Pancreas (tissue), 10 donors: ENCODE measurements at places on chromosomes 12 and 14.

GRCh38 chr12:79916826-79917225 is 18.1 kb downstream of the PPP1R12A start:
- no peak for DNase-seq

- no peak for DNase-seq
These were observed 1.6 kb downstream of the TMEM179 start for GRCh38 chr14:104602933-104603325.

DNA sequence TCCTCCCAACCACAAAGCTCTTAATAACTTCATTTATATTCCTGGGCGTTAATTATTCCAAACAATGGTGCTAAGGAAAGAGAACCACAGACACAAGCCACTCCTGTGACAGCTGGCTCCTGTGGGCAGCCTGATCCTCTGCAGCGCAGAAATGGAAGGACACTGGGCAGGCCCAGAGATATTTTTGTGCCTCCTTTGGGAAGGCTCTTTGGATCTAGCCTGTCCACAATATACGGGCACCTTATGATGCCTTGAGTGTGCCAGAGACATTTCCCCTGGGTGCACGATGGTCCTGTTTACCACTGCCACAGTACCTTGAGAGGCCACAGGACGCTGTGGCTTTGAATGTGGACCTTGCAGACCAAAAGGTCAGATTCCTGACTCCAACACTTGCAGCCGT is 2.1 kb downstream of the ASB2 start:
- DNase-seq: no peak

DNA sequence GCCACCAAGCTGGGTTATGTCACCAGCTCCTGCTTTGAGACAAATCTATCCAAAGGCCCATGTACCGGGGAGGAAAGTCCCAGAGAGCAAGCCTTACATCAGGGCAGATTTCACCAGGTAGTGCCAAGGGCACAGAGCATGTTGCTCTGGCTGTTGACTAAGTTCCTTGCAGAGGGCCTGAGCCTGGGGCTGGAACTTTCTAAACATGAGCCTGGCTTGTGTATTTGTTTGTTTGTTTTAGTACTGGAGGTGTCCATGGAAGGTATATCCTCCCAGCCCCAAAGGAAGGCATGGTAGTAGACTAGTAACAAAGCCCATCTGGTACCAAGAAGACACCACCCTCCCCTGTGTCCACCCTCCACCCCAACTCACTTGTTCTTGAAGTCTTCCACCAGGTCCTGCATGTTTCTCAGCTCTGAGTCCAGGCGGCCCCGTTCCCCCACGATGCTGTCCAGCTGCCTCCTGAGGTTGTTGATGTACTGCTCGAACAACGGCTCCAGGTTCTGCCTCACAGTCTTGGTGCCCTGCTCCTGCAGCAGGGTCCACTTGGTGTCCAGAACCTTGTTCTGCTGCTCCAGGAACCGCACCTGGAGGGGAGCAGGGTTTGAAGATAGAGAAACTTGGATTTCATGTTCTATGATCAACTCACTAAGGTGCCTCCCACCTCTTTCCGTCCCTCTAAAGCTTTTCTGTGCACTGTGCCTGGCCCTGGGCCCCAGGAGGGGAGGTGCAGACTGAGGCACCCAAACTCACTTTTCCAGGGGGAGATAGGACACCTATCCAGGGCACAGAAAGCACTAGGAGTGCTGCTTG is 1.4 kb downstream of the KRT5 start:
- no peak for DNase-seq

DNA sequence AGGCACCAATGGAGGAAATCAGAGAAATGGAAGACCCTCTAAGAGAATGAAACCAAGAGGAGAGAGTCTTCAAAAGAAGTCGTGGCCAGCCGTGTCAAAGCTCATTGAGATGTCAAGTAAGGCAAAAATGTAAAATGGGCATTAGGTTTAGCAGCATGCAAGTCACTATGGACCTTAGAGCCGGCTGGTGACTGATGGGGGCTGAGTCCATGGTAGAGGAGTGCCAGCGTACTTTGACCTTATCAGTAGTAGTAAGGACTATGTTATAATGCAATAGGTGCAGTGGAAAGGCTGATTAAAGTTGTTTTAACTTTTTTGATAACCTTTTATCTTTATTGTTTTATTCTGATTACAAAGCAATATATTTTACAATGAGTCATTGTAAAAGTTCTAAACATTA is 66.5 kb downstream of the ANO6 start:
- DNase-seq: no peak

GRCh38 chr14:90660865-90661570 is 155.2 kb downstream of the TTC7B start:
- no peak for DNase-seq

GRCh38 chr12:13536219-13536910 is 339.8 kb downstream of the EMP1 start:
- no peak for DNase-seq
